HTR-8/SVneo (cell line): ENCODE measurements at places on chromosomes 7 and 10.

DNA sequence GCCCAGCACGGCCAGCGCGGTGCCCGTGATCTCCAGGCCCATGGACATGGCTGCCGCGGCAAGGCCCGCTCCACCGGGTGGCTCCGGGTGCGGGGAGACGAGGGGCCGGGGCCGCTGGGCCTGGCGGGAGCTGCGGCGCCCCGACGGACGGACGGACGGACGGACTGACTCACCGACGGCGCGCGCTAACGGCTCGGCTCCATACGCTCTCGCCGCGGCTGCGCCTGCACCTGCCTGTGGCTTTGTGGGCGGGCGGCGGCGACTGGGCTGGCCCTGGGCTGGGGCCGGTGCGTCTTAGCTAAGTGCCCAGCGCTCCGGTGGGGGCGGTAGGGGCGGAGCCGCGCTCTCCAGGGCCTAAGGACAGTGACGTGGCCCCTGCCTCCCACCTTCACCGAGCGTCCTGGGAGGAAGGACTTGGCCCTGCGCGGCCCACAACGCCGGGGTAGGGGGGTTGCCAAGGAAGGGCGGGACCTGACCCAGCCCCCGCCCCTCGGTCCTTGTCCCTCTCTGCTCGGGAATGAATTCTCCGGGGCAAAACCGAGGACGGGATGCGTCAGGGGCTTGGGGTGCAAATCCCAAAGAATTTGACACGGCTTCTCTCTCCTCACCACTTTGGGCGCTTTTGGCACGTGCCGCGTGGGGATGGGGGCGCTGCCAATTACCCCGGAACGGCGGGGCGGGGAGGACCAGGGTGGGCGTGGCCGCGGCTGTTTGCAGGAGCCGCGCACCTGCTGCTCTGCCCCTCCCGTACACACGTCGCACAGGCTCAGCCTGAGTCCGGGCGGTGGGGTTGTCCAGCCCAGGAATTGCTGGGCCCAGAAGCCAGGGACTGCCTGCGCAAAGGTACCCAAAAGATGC, at the start of gene CLDN3:
CLDN3 (minus strand) TSS at position 269 of the 858 bp plus-strand sequence; CDS start at position 48, 221 bp downstream.
- DNase-seq, result peak; percentile 53

GRCh38 chr10:11901454-11901832, 78.3 kb downstream of the PROSER2 start:
- DNase-seq, result no peak

- no peak for DNase-seq
Observed at GRCh38 chr10:49385939-49386922, 9.7 kb downstream of the DRGX start.

- no peak for DNase-seq
Observed at GRCh38 chr7:50197549-50197948, 104.5 kb upstream of the ZPBP start.

DNA sequence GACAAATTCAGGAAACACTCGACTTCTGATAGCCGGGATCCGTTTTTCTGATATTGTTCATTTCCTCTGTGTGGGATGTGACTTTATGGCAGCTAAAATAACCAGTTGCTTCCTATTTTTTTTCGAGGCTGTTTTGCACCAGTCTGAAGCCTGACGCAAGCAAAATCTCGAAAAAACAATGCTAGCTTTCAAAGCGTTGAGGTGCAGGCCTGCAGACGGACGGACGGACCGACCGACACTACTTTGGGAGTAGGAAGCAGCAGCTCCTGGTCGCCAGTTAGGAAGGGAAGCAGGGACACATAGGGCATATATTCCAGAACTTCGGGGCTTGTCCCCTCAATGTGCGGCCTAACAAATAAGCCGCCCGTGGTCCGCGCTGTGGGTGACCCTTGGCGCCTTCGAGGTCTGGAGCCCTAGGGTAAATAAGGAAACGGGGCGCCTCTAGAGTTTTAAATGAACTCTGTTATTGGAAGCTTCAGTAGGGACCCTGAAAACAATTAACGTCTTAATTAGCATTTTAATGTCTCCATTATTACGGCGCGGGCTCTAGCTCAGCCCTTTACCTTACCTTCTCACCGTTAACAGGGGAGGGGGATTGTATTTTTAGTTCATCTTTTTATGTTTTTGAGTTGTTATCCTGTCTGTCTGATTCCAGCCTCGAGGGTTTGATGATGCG, 1.3 kb downstream of the HHEX start:
- DNase-seq, result no peak

- DNase-seq, result no peak
Observed at GRCh38 chr7:65955718-65956117, 26.3 kb downstream of the GUSB start.

DNA sequence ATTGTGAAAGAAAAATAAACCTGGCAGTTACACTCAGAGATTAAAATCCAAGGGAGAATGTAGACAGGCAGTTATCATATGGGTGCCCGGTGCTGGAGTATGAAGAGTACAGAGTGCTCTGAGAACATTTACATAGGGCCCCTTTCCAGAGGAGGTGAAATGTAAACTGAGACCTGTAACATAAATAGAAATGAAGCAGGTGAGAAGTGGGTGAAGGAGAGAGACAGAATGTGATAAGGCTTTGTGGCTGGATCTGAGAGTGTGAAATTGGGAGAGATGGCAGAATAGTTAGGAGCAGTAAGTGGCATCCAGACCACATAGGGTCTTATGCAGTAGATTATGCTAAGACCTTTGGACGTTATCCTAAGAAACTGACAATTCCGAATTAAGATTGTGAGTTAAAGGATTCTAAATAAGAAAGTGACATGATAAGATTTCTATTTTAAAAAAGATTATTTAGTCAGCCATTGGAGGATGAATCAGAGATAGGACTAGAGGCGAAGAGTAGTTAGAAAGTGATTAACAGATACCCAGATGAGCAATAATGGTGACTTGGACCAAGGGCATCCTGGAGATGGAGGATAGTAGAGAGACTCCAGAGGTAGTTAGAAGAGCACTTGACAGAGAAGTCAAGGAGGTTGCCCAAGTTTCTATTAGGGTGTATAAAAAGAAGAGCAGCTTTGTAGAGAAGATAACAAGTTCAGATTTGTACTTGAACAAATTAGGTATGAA, 36.7 kb downstream of the DNAH11 start:
- no peak for DNase-seq

GRCh38 chr10:45058580-45058979, 57.9 kb downstream of the ZNF22 start:
- DNase-seq, result no peak

DNA sequence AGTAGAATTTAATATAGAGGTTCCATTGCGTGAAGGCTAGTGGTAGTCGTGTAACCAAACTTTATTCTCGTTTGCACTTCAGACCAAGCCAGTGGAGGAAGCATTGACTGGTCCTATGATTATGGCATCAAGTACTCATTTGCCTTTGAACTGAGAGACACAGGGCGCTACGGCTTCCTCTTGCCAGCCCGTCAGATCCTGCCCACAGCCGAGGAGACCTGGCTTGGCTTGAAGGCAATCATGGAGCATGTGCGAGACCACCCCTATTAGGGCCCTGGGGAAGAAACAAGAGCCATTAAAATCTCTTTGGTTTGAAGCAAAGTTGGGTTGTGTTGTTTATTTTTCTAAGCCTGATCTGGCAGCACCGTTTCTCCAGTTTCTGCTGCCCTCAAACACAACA, 3.5 kb upstream of the CPA4 start:
- DNase-seq, result no peak

GRCh38 chr7:106070201-106070551, 41.9 kb downstream of the SYPL1 start:
- DNase-seq, result no peak

DNA sequence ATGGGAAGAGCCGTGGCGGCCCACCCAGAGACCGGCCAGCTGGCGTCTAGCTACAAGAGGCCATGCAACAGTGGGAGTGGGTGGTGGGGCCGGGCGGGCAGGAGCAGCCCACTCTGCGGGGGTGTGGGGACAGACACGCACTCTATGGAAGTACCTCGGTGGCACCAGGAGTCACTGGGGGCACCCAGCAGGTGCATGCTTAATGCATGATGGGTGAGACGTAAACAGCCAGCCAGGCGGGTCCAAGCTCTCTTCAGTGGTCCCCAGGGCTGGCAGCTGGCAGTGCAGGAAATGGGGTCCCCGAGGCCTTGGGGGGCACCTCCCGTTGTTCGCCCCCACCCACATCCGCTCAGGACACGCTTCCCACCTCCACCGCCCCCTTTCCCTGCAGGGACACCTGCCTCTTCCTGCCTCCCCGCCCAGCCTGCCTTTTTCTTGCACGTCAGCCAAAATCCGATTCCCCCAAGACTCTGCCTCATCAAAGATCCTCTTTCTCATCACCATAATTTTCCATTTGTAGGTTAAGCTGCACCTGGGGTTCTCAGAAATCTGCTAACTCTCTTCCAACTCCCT, 22.6 kb upstream of the PSMG3 start:
- no peak for DNase-seq

DNA sequence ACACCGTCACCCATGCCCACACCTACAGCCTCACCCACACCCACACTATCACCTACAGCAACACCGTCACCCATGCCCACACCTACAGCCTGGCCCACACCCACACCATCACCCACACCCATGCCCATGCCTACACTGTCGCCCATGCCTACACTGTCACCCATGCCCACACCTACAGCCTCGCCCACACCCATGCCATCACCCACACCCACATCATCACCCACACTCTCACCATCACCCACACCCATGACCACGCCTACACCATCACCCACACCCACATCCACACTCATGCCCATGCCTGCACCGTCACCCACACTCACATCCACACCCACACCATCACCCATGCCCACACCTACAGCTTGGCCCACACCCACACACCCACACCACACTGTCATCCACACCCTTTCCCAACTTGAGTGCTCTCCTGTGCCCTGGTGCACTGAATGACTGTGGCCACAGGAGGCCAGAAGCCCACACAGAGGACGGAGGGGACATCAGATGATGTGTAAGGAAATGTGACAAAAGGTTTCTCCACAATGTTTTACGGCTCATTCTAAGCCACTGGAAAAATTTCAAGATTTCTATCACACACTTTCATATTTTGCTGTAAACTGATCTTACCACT, 153.3 kb downstream of the WDR37 start:
- DNase-seq, result no peak

- no peak for DNase-seq
Observed at GRCh38 chr7:8638076-8638475, 204.7 kb downstream of the NXPH1 start.

DNA sequence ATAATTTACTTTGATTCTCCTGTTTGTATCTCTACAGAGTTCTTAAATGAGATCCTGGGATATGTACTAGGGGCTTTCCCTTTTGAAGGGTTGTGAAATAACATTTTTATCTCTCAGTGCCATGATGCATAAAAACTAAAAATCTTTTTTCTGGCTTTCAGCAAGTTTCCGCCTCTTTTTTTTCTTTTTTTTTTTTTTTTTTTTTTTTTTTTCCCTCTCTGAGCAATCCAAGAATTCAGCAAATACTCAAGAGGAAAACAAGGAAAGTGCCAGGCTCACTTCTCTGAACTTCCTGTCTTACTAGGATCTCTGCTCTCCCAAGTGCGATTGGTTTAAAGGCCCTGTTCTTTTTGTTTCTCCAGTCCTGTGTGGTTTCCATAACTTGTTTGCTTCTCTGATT, 79.9 kb downstream of the HYCC1 start:
- DNase-seq, result no peak

DNA sequence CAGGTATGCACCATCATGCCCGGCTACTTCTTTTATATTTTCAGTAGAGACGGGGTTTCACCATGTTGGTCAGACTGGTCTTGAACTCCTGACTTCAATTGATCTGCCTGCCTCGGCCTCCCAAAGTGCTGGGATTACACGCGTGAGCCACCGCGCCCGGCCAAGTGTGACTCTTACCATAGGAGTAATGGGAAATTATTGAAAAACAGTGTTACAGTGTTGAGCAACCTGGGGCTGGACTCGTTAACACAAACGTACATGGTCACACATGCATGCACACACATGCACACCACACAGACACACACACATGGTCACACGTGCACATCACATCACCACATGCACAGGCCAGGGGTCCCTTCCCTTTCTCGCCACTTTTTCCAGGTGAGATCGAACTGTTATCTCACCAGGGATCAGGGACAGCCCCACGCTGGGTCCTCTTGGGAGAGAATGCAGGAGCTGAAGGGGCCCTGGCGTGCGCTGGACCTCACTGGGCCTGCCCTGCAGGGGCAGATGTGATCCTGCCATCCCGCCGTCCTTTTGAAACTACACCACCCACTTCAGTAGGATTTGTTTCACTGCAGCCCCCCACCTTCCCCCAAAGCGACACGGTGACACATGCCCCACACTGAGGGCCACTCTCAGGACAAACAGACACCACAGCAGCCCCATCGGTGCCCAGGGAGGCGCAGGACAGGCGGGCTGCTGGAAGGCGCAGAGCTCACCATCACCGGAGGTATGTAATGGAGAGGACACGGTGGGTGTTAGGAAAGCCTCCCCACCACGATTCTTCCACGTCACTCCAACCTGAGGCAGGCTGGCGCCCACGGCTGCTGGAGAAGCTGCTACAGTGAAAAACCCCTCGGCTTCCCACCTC, 10.2 kb downstream of the RADIL start:
- no peak for DNase-seq

DNA sequence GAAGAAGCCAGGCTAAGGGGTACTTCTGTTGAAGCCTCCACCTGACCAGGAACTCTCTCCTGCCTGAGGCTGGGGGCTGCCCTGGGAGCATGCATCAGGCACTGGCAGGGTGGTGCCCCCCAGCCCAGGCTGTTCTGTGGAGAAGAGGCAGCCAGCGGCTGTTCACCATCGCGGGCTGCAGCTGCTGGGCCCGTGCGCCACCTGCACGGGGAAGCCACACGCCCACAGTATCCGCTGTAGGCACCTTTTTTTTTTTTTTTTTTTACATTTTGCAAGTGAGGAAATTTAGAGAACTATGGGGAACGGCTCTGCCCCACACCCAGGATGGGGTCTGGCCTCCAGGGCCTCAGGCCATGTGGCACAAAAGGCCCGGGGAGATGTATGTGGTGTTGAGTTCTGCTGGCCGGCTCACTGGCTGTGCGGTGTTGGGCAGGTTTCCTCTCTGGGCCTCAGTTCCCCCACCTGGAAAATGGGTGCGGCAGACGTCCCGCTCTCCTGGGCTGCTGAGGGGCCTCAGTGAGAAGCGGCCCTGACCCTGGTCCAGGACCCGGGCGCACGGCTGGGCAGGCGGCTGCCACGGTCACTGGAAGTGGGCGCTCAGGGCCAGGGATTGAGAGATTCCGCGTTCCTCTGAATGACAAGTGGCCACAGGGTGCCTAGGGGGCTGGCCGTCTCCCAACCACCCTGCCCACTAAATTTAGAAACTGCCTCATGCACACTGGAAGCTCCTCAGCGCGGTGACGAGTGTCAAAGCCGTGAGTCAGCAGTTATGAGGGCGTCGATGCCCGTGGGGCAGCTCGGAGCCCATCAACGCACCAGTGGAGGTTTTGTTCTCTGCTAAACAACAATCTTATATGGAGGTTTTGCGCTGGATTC, 8.8 kb upstream of the INTS1 start:
- DNase-seq, result peak; percentile 96

- no peak for DNase-seq
Observed at GRCh38 chr7:131241386-131241785, 86.3 kb upstream of the MKLN1 start.

- no peak for DNase-seq
Observed at GRCh38 chr7:112185005-112185834, 21.0 kb downstream of the DOCK4 start.
